ENCODE measurements at places on chromosomes 16 and 17.

DNA sequence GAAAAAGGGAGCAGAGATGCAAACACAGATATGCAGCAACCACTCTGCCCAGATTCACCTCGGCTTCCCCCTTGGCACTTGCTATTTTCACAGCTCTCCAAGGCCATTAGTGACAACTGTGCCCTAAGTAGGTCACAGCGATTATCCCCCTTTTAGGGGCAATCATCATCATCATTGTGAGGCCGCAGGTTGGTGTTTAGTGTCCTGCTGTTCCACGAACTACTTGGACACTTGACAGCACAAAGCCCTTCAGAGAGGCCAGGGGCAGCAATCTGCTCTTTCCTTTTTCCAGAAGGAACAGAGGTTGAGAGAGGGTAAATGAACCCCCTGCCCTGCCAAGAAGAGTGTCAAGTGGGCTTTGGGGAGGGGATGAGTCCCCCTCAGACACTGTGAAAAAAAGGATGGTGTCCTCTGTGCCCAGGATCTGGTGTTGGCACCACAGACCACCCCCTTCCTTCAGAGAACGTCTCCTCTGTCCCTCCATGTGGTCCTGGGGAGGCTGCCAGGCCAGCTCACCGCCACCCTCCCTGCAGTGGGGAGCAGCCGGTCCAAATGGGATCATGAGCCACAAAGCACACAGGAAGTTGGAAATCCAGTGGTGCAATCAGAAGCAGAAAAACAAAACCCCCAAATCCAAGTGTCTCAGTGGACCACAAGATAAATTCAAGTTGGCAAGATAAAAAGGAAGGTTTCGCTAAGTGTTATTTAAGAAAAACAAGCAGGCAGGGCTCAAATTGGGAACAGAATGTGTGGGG lies 78.4 kb upstream of the MED9 start:
- DNase-seq = no peak

DNA sequence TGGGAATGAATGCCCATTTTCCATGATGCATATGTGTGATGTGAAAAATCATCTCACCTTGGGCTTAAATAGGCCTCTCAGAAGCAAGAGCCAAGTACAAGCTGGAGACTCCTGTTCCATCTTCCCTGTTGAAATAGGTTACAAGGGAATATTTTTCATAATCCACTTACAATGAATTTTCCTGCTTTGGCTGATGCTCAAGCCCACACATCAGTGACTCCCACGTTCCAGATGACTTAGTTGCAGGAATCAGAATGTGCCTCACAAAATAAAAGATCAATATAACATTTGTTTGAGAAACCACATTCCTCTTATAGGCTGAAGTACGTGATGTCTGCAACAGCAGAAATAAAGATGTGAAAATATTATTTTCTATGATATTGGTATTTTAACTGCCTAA lies 24.1 kb downstream of the ANKFN1 start:
- DNase-seq = no peak

DNA sequence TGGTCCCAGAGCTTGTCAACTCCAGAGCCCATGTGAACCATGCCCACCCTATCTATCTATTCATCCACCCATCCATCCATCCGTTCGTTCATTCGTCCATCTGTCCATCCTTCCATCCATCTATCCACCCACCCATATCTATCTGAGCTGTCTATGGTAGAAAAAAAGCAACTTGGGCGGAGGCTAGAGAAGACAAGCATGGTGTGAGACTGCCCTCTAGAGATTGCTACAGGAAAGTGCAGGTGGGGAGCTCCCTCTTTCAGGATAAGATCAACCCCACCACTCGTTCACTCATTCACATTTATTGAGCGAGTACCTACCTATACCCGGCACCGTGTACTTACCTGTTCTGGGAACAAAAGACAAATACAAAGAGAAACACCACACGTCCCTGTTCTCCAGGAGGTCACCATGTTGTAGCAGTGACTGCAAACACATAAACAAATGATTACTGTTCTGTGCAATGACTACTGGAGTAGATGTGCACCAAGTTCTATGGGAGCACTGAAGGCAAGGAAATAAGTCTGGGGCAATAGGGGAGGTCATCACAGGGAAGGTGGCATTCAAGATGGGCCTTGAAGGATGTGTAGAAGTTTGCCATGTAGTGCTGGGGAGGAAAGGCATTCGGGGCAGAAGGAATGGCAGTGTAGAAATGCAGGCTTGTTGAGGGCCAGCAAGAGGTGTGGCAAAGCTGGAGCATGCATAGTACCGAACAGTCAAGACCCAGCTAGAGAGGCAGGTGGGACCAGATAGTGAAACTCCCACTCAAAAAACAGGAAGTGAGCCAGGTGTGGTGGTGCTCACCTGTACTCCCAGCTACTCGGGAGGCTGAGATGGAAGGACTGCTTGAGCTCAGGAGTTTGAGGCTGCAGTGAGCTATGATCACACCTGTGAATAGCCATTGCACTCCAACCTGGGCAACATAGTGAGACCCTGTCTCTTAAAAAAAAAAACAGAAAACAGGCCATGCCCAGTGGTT lies 13.4 kb upstream of the ATP5MC1 start:
- peak; percentile 10 for DNase-seq

DNA sequence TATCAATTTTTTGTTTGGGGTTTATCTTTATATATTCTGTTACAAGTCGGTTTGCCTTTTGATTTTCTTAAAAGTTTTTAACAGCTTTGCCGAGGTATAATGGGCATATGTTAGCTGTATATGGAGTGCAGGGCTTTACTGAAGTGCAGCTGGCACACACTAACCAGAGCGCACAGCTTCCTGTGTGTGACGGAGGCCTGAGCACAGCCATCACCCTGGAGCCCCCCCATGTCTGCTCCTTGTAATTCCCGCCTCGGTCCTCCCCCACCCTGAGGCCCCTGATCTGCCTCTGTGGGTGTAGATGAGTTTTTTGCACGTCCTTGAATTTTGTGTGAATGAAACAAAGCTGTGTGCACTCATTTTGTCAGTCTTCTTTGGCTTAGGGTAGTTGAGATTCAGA lies 60.1 kb upstream of the ZNF750 start:
- no peak for DNase-seq

- no peak for DNase-seq
Observed at GRCh38 chr16:70661534-70661917, 15.2 kb downstream of the IL34 start.

GRCh38 chr16:14002416-14002990 lies 68.6 kb upstream of the MRTFB start:
- no peak for DNase-seq

- DNase-seq = no peak
Observed at GRCh38 chr16:28554634-28555423, 1.1 kb downstream of the SGF29 start.

GRCh38 chr16:64409783-64410210 lies 712.1 kb downstream of the CDH11 start:
- DNase-seq = no peak

DNA sequence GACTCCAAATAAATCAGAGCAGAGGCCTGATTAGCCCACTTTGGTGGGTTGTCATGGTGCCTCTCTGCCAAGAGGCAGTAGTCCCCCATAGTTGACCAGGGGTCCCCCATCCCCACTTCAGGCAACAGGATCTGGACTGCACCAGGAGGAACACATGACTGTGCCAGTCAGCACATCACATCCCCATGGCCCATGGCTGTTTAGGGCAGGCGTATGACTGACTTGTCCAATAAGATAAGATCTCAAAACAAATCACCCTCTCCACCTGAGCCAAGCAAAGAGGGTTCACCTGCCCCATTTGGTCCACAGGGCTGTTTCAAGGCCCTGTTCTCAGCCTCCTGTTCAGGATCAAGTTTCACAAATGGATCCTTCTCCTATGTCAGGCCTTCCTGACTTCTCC lies 93.3 kb downstream of the C16orf78 start:
- no peak for DNase-seq

DNA sequence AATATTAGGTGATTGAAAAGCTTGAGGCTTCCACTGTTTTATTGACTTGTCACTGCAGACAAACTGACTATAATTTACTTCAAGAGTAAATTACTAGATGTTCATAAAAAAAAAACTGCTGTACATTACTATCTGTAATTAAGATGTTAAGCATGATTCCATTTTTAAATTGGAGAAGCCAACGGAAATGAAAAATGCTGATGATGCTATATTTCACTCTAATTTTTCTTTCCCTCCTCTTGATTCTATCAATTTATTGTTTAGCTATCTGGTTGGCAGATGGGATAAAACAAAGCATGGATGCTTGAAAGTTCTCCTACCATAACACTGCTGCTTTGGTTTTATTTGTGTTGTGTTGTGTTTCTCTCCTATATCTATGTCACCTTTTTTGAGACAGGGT lies 41.0 kb downstream of the MAF start:
- no peak for DNase-seq

GRCh38 chr16:77308163-77308561 lies 109.0 kb downstream of the SYCE1L start:
- peak; percentile 47 for DNase-seq

DNA sequence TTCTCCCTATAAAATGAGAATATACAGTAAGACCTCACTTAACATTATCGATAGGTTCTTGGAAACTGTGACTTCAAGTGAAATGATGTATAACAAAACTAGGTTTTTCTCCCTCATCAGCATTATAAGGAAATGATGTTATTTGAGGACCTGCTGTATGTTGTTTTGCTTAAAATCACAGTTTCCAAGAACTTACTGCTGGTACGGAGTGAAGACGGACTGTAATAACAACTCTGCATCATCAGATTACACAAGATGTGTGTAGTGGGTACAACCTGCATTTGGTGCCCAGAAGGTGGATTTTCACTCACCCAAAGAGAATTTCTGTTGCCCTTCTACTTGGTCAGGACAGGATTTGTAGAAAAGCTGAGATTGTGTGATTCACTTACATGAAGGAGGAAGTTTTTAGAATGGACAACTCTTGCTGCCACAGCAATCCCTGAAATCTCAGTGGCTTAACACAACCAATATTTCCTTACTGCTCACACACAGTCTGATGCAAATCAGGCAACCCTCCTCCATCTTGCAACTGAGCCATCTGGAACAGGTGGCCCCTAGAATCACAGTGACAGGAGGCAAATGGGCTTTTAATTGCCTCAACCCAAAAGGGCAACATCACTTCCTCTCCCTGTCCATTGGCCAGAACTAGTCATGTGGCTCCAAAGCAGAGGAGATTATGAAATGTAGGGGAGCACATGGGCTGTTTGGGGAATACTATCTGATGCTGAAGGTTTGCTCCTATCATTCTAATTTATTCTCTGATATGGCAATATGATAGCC lies 67.6 kb upstream of the CACNG5 start:
- DNase-seq = no peak

- DNase-seq = no peak
Observed at GRCh38 chr17:44387804-44388203, 1.6 kb downstream of the ITGA2B start.

DNA sequence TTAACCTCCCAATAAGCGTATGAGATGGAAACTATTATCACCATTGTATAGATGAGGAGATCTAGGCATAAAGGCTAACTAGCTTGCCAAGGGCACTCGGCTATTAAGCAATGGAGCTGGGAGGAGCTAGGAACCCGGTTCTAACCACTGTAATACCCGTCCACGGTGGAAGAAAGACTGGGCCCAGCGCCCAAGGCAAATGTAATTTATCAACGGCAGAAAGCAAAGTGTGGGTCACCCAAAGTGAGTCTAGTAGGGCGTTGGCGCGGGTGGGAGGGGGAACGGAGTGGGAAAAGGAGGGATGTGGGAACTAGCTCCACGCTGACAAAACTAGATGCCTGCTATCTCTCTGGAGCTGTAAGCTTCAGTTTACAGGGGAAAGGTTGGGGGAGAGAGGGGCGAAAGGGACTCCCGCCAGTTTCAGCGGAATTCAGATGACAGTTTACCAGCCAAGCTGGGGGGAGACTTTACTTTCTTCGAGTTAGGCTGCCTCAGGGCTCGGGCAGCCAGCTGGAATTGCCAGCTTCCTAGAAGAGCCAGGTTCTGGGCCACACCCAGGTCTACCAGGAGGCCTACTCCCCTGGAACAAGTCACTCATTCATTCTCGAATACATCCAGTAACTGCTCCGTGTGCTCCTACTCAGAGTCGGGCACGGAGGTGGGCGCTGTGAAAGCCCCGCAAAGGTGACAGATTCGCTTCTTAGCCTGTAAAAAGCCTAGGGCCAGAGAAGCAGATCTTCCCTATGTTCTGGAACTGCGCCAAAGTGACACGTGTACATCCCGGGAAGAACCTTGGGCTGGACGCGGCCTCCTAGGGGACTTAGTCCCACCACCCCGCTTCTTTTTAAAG lies 837 bp downstream of the LRRC59 start:
- peak; percentile 17 for DNase-seq

GRCh38 chr17:29084541-29085146 lies 41.7 kb downstream of the PIPOX start:
- no peak for DNase-seq

DNA sequence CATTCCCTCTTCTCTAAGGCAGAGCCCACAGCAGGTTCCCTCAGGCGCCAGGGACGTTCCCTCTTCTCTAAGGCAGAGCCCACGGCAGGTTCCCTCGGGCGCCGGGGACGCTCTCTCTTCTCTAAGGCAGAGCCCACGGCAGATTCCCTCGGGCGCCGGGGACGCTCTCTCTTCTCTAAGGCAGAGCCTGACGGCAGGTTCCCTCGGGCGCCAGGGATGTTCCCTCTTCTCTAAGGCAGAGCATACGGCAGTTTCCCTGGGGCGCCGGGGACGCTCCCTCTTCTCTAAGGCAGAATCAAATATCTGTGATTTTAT lies 24.3 kb downstream of the ACSF3 start:
- DNase-seq = no peak

- no peak for DNase-seq
Observed at GRCh38 chr17:78360371-78361224, 721 bp upstream of the SOCS3 start.

DNA sequence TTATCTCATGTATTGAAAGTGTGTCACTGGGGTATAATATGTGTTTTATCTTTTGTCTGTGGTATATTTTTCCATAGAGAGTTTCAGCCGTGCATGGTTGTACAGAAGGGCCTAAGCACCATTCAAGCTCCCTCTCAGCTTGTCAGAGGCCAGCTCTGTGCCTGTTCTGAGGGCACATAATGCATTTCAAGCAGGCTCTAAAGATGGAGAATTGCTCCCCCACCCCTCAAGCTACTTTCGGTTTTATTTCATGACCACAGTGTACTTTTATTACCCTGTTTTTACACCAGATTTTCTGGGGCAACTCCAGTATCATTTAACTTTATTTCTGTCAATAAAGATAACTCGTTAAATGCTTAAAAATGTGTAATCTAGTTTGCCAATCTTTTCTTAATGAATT lies 131.7 kb downstream of the SHISA6 start:
- no peak for DNase-seq
